ENCODE measurements at places on chromosomes 2 and 18. TPM values are rescaled to one million over a fixed set of nuclear protein-coding genes. Genes with fewer than 3 reads are reported as not detected.

DNA sequence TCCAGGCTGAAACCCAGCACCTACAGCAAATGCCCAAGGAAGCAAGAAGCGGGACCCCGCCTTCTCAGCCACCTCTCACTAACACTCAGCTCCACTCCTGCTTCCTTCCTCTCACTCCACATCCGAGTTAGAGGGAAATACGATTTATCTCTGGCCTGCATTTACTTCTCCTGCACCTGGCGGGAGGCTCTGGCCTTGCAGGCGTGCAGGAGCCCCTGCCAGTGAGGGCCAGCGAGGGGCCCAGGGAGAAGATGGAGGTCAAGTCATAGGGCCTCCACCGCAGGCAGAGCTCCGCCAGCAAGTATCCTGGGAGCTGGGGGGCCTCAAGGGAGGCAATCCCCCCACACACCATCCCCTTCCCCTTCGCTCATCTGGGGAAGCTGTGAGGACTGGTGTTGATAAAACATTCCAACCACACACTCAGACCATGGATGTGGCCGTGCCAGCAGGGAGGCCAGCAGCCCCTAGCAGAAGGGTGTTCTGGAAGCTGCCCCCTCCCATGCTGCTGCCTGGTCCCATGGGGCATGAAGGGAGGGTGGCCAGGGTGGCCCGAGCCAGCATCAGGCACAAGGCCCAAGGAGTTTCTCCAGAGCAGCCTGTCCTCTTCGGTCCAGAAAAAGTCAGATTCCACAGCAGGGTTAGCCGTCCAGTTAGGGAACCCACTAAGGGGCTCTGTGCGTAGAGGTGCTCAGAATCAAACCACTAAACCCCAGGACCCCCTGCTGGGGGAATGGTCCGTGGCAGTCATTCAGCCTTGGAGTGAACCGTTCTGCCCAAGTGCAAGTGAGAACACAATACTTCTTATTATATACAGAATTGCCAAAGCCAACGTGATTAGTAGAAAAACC, 91.2 kb downstream of the HDAC4 start:
- DNase-seq: peak; percentile 81

DNA sequence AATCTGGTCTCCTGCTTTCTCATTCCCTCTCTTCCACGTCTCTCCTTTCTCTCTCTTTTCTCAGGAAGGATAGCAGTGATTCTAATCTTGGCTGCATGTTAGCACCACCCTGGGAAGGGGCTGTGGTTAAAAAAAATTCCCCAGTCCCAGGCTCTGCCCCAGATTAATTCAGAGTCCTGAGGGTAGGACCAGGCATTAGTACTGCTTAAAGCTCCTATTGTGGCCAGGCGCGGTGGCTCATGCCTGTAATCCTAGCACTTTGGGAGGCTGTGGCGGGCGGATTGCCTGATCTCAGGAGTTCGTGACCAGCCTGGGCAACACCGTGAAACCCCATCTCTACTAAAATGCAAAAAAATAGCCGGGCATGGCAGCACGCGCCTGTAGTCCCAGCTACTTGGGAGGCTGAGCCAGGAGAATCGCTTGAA, 35.4 kb upstream of the EML4 start:
- no peak for DNase-seq

Gene CCDC68
- 1.3 TPM for total RNA-seq

- DNase-seq: no peak
These were observed 472.5 kb upstream of the ZNF804A start for GRCh38 chr2:184125867-184126266.

- DNase-seq: no peak
These were observed 79.2 kb upstream of the COL5A2 start for GRCh38 chr2:189258616-189259365.

GRCh38 chr18:74063023-74063422, 84.6 kb downstream of the FBXO15 start:
- no peak for DNase-seq

GRCh38 chr2:231287696-231288095, 89.3 kb downstream of the ARMC9 start:
- no peak for DNase-seq

DNA sequence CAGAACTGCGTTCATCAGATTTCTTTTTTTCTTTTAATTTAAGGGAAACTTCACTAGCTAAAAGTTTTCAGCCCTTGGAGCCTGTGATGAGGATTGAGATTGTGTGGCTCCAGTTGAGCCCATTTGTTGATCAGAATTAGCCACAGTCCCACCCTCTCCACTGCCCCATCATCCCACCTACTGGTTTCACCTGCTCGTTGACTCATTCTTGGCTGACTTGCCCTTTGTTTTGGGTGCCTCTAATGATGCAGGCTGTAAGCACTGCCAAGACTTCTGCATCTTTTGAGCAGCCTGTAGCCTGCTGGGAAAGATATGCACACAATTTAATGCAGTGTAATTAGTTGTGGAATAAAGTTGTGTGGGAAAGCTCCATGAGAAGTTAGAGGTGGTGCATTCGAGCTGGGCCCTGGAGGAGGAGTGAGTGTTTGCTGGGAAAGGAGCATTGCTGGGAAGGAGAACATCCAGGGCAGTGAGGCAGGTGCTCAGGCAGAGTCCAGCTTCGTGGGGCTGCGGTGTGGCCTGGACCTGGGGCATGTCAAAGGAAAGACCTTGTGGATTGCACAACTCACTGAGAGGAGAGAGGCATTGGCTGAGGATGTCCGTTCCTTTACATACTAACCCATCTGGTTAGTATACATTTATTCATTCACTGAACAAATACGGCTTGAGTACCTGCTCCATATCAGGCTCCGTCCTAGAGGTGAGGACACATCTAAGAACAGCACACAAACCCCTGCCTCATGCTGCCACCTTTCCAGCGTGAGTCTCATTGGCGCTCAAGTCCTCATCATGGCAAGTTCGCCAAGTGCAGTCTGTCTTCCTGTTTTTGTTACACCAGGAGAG, 18.2 kb downstream of the ASPRV1 start:
- DNase-seq: no peak

GRCh38 chr2:226738191-226738820, 61.3 kb downstream of the IRS1 start:
- DNase-seq: no peak
